ENCODE measurements at places on chromosomes 12 and 14.

GRCh38 chr14:74875941-74876913 is at the start of gene PROX2:
PROX2 (minus strand) TSS chr14:74876145; CDS start chr14:74863834, 12,311 bp downstream.
- DNase-seq = no peak

- DNase-seq = no peak
These were observed 120.2 kb upstream of the DNM1L start for GRCh38 chr12:32558903-32559302.

- DNase-seq = no peak
These were observed 3.9 kb upstream of the TMEM233 start for GRCh38 chr12:119589634-119590033.

- DNase-seq = no peak
These were observed 43.2 kb upstream of the PHC1 start for GRCh38 chr12:8871068-8871467.

GRCh38 chr14:104979758-104980610 is 1.8 kb upstream of the AHNAK2 start:
- peak; percentile 84 for DNase-seq

DNA sequence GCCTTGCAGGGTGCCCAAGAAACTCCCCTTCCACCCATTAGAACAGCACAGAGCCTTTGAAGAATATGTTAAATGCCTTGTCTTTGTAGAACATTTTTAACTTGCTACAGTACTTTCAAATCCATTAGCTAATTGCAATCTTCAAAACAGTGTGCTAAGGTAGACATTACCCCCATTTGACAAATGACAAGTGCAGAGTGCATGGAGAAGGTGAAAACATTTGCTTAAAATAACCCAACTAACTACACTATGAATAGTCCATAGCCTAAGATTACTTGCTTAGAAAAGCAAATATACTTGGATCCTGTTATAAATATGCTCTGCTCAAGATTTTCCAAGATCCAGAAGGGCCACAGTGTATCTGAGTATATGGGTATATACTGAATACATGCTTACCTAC is 87.0 kb upstream of the G2E3 start:
- DNase-seq = no peak

- DNase-seq = no peak
These were observed 62.2 kb downstream of the IFNG start for GRCh38 chr12:68097386-68097785.

- DNase-seq = no peak
These were observed 541.8 kb upstream of the FBXO33 start for GRCh38 chr14:39974036-39974435.

- no peak for DNase-seq
These were observed 364.9 kb upstream of the GARIN6 start for GRCh38 chr12:99282624-99283023.

All from pancreas (tissue), 10 donors.